Ascending aorta (tissue), 2 donors: ENCODE measurements at places on chromosomes 16 and 17. TPM values are rescaled to one million over a fixed set of nuclear protein-coding genes. Genes with fewer than 3 reads are reported as not detected.

GRCh38 chr17:28338056-28338768 lies 2.7 kb downstream of the TNFAIP1 start:
- no peak for DNase-seq
- H3K4me1 ChIP-seq: peaks cover 27% of the 10 kb centered on the region
- H3K36me3 ChIP-seq: peaks cover 34% of the 10 kb centered on the region
- no peak overlapping the region for H3K4me3 ChIP-seq
- peak overlapping the region; percentile 93 for H3K27ac ChIP-seq

DNA sequence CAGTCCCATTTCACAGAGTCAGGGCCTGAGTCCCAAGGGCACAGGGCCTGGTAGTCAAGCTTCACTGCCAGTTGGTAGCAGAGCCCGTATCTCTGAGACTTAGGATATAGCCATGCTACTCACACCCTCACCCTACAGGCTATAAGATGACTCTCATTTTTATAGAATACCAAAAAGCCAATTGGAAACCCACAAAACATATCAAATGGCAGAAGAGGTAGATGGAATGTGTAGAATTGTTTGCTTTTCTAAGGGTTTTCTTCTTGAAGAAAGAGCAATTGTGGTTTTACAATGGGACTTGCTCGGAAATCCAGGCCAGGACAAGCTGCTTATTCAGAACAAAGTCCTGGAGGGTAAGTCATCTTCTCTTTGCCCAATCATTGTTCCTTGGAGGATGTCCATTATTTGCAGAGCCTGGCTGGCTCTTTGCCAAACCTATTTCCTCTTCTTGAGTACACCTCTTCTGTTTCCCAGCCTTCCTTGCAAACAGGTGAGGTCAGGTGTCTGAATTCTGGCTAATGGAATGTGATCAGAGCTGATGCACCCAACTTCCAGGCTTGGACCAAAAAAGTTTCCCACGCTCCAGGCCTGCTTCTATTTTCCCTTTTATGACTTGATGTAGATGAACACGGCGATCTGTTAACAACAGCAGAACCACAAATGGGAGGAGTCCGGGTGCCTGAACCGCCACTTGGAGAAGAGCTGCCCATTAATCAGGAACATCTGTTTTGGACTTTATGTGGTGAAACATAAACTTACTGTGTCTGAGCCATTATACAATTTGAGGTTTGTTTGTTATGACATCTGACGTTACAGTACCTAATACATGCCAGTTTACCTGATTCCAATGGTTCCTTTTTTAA lies 16.9 kb upstream of the CCL22 start:
- no peak overlapping the region for H3K4me3 ChIP-seq
- no peak for DNase-seq
- no peaks in the 10 kb centered on the region for H3K27me3 ChIP-seq
- no peaks in the 10 kb centered on the region for H3K4me1 ChIP-seq
- H3K36me3 ChIP-seq: no peaks in the 10 kb centered on the region
- no peak overlapping the region for H3K27ac ChIP-seq

GRCh38 chr16:84942786-84943185 lies 68.5 kb downstream of the ZDHHC7 start:
- no peak overlapping the region for H3K27ac ChIP-seq
- no peaks in the 10 kb centered on the region for H3K27me3 ChIP-seq

- H3K4me3 ChIP-seq: no peak overlapping the region
- H3K27ac ChIP-seq: no peak overlapping the region
- H3K4me1 ChIP-seq: peaks cover 11% of the 10 kb centered on the region
- no peaks in the 10 kb centered on the region for H3K27me3 ChIP-seq
- DNase-seq: no peak
Observed at GRCh38 chr16:55495616-55496289, 13.1 kb upstream of the LPCAT2 start.

DNA sequence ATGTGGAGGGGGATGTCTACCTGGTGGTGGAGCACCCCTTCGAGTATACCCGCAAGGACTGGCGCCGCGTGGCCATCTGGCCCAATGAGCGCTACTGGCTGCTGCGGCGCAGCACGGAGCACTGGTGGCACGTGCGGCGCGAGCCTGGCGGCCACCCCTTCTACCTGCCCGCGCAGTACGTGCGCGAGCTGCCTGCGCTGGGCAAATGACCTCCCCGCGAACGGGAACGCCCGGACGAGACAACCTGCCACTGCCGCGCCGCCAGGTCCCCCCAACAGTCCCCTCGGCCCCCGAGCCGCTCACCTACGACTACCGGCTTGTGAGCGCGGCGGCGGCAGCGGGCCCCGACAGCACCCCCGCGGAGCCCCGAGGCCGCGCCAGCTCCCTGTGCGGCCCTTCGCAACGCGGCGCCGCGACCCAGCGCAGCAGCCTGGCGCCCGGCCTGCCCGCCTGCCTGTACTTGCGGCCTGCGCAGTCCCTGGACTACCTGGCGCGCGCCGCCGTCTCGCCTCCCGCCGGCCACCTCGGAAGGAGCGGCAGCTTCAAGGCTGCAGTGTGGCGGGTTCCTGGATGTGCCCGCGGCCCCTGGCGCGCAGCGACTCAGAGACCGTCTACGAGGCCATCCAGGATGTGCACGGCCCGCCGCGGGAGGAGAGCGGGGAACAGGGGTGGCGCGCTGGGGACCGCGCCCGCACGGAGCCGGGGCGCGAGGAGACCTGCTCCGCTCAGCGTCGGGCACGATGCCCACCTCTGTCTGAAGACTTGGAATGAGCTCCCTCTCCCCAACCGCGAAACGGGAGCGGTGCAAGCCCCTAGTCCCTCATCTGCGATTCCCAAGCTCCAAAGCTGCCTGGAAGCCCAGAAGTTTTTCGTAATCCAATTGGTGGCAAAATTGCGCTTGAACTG lies 48.7 kb upstream of the AMZ2 start:
- peaks cover 50% of the 10 kb centered on the region for H3K4me1 ChIP-seq
- H3K4me3 ChIP-seq: peak overlapping the region; percentile 44
- H3K27ac ChIP-seq: no peak overlapping the region

GRCh38 chr17:41784207-41784744 lies 2.2 kb downstream of the JUP start:
- DNase-seq: peak; percentile 74
- H3K4me1 ChIP-seq: peaks cover 8% of the 10 kb centered on the region
- peak overlapping the region; percentile 34 for H3K27ac ChIP-seq
- H3K36me3 ChIP-seq: no peaks in the 10 kb centered on the region

DNA sequence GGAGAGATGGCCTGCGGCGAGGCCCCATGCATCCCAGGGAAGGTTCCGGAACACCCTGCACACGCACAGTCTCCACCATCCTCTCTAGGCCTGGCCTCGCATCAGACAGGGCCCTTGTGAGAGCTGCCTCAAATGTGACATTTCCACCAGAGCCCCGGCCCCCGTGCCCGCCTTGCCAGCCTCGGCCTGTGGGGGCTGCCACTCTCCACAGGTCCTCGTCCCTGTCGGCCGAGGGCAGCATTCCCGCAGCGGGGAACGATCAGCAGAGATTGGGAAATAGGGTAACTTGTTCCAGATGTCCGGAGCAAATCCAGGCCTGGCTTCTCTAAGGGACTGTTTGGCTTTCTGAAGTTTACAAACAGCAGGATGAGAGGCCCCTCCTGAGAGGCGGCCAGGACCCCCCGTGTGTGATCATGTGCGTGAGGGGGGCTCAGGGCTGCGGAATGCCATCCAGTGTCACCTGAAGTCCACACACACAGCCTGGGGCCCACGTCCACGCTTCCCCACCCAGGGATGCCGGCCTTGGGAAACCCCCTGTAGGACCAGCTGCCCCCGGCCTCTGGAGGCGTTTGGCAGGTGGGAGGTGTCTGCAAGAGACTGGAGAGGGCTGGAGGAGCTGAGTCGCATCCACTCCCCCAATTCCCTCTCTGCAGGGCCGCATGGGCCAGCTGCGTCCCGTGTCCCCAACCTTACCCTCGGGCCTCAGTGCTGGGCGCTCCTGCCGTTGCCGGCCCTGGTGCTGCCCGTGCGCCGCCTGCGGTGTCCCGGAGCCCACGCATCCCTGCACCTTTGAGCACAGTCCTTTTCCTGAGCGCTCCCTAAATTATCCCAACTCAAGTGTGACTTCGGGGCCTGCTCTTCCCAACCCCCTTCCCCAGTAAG lies 70.4 kb downstream of the ZDHHC7 start:
- no peaks in the 10 kb centered on the region for H3K36me3 ChIP-seq
- H3K4me3 ChIP-seq: no peak overlapping the region
- no peak for DNase-seq
- no peaks in the 10 kb centered on the region for H3K27me3 ChIP-seq

- peaks cover 11% of the 10 kb centered on the region for H3K4me1 ChIP-seq
- H3K36me3 ChIP-seq: no peaks in the 10 kb centered on the region
Observed at GRCh38 chr17:42251115-42251514, 25.1 kb downstream of the STAT5B start.

DNA sequence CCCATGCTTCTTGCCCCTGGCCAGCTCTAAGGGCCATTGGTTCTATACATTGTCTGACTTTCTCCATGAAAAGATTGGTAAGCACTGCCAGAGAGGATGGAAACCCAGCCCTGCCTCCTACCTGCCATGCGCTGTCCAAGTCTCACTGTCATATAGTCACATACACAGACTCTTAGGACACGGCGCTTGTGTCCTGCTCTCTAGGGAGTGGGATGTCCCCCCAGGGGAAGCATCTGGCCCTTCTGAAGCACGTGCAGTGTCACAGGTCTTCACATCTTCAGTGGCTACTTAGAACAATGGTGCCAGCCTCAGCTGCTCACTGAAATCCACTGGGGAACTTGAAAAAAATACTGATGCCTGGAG lies 38.7 kb downstream of the MYO18A start:
- no peak for DNase-seq
- H3K36me3 ChIP-seq: no peaks in the 10 kb centered on the region
- peaks cover 19% of the 10 kb centered on the region for H3K4me1 ChIP-seq
- H3K27me3 ChIP-seq: no peaks in the 10 kb centered on the region
- no peak overlapping the region for H3K4me3 ChIP-seq

DNA sequence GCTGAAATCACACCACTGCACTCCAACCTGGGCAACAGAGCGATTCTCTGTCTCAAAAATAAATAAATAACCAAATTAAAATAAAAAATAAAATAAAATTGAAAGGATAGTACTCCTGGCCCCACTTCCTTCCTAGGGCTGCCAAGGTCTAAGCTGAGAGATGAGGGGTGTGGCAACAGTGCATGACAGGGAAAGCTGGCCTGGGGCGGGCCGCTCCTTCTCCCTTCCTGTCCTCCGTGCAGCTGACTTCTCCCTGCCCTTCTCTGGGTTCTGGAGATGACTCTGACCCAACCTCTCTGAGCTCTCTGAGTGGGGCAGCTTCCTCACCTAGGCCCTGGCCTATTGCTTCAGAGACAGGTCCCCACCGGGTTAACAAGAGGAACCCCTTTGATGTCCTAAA lies 8.7 kb upstream of the SLC25A39 start:
- no peaks in the 10 kb centered on the region for H3K36me3 ChIP-seq
- no peak overlapping the region for H3K27ac ChIP-seq
- DNase-seq: no peak
- no peaks in the 10 kb centered on the region for H3K4me1 ChIP-seq
- no peaks in the 10 kb centered on the region for H3K27me3 ChIP-seq
- no peak overlapping the region for H3K4me3 ChIP-seq

DNA sequence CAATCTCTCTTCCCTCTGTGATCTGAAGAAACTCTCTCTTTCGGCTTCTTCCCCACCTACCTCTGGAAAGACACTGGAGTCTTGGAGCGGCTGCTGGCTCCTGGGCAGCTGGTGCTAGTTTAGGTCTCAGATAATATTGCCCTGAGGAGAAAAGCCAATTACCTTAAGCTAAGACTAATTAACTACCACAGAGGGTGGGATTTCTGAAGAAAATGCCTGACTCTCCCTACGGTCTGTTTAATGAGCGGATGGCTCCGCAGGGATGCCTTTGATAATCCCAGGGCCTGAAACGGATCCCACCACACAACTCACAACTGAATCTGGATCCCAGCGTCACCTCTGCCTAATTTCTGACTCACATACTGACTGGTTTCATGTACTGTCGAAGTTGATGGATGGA lies 127.0 kb upstream of the NLRP1 start:
- no peak overlapping the region for H3K27ac ChIP-seq
- DNase-seq: no peak
- no peaks in the 10 kb centered on the region for H3K4me1 ChIP-seq
- H3K27me3 ChIP-seq: no peaks in the 10 kb centered on the region
- H3K4me3 ChIP-seq: no peak overlapping the region

GRCh38 chr17:49777563-49777962 lies 10.9 kb upstream of the KAT7 start:
- no peaks in the 10 kb centered on the region for H3K27me3 ChIP-seq
- no peak for DNase-seq
- H3K4me3 ChIP-seq: no peak overlapping the region
- H3K4me1 ChIP-seq: peaks cover 18% of the 10 kb centered on the region
- peak overlapping the region; percentile 89 for H3K27ac ChIP-seq
- no peaks in the 10 kb centered on the region for H3K36me3 ChIP-seq

DNA sequence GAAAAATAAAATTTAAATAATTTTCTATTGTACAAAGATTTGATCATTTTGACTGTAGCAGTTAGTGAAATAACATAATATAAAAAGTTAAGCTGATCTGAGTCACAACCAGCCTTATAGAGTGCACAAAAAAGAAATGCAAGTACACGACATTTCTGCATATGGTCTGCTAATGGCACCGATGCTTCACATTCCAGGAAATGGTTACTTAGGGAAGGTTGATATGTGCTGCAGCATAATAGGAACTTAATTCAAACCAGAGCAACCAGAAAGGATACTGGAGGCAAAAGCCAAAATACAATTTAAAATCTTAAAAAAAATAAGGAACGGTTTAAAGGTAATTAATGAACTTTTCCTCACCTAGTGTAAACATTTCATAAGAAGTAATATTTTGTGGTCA lies 10.0 kb upstream of the CFDP1 start:
- no peak overlapping the region for H3K27ac ChIP-seq
- no peaks in the 10 kb centered on the region for H3K36me3 ChIP-seq
- H3K27me3 ChIP-seq: no peaks in the 10 kb centered on the region
- no peak for DNase-seq
- no peak overlapping the region for H3K4me3 ChIP-seq
- H3K4me1 ChIP-seq: no peaks in the 10 kb centered on the region

DNA sequence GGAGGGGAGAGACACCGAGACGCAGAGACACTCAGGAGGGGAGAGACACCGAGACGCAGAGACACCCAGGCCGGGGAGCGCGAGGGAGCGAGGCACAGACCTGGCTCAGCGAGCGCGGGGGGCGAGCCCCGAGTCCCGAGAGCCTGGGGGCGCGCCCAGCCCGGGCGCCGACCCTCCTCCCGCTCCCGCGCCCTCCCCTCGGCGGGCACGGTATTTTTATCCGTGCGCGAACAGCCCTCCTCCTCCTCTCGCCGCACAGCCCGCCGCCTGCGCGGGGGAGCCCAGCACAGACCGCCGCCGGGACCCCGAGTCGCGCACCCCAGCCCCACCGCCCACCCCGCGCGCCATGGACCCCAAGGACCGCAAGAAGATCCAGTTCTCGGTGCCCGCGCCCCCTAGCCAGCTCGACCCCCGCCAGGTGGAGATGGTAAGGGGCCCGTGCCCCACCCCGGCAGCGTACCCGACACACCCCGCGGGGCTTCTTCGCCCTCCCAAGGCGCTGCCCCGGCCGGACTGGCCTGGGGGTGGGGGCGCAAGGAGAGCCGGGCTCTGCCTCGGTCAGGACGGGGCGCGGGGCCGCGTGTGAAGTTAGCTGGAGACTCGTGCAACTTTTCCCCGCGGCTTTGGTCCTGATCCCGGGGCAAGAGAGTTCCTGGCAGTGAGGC lies 427 bp downstream of the PPP1R1B start:
- H3K4me3 ChIP-seq: peak overlapping the region; percentile 22
- no peaks in the 10 kb centered on the region for H3K36me3 ChIP-seq
- no peak overlapping the region for H3K27ac ChIP-seq
- H3K27me3 ChIP-seq: peaks cover 13% of the 10 kb centered on the region
- H3K4me1 ChIP-seq: peaks cover 7% of the 10 kb centered on the region

The OTOA gene
- total RNA-seq: not detected

The HOXB4 gene
- 20.4 TPM for total RNA-seq

The RRAD gene
- total RNA-seq: 54.2 TPM
